ENCODE measurements at places on chromosomes 4 and X.
A peak's percentile ranks its signal among the peaks of the same experiment; 100 is the strongest.

DNA sequence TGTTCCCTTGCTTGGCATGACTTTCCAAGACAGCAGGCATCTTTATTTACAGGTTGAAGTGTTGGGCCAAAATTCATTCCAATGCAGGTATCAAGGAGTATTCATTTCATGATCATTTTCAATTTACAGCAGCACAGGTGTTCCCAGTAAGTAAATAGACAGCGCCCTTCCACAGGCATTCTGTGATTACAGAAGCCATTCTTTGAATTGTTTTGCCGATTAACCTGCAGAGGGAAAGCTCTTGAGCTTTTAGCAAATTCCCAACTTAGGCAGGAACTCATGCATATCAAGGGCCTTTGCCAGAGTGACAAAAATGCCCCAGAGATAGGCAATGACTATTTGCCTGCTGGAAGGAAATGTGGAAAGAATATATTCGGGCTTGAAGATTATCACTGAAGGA, 6.8 kb downstream of the TXK start:
- no peak for DNase-seq

- no peak for DNase-seq
These were observed 680.1 kb upstream of the GRIA3 start for GRCh38 chrX:122504026-122504425.

DNA sequence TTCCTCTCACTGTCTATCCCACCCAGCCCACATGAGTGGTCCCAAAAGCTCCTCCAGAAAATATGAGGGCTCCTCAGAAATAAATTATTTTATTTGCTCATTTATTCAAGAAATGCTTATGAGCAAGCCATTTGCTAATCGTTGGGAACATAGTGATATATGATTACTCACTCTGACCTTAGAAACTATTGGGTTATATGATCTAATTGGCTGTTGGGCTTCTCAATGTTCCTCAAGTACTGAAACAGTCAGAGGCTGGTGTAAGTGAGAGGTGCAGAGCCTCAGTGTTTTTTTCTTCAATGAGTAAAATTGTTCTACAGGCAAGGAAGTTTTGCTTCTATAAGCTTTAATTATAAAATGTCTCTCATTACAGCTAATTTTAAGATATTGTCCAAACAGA, 893.8 kb upstream of the INTU start:
- no peak for DNase-seq

DNA sequence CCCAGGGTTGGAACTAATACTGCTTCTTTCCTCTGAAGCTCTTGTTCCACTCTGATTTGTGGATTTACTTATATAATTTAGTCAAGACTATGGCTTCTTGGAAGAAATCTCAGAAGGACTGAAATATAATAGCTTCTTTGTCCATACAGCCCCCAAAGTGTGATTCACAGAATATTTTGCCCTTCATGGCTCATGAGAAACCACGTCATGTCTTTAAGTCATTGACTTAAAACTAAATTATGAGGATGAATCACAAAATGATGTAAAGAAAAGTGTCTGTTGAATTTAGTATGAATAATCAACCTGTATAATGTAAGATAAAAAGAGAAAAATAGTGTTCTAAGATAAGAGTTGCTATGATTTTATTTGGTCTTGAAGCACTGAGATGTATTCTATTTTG, 43.3 kb upstream of the AGA start:
- peak; percentile 71 for DNase-seq

DNA sequence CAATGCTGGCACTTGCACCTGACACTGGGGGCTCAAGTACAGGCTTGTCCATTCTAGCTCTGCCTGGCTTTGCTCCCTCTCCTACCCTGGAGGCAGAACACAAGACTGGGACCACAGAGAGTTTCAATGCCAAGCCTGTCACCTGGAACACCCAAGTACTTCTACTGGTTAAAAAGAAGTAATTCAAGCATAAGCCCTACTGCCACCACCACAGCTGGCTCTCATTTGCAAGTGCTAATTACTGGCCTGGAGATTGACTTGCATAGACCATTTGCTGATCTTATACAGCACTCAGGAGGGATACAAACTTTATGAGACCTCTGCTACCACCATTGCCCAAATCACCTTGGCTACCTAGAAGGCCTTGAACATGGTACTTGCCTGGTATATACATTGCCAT, 1550.9 kb downstream of the C4orf33 start:
- no peak for DNase-seq

DNA sequence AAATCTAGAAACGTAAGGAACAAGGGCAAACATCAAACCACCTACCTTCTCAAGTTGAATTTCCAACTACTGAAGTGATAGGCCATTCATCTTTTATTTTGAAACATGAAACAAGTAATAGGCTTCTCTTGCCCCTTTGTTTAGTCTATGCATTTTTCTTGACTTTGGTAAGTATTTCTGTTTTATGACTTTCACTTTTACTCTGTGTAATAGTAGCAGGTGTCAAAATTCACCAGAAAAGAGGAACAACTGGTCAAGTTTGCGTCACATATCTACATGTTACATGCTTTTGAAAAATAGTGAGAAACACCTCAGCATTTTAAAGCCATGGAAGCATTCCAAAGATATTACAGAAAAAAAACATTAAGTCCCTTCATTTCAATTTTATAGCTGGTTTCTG, 157.1 kb upstream of the FTHL17 start:
- no peak for DNase-seq

GRCh38 chr4:136803433-136803832, 728.9 kb downstream of the PCDH18 start:
- DNase-seq, result no peak

GRCh38 chr4:20809812-20810211, 109.6 kb downstream of the PACRGL start:
- no peak for DNase-seq
